Gastroesophageal sphincter (tissue), 4 donors: ENCODE measurements at places on chromosomes 6 and 20. TPM values are rescaled to one million over a fixed set of nuclear protein-coding genes. Genes with fewer than 3 reads are reported as not detected.

DNA sequence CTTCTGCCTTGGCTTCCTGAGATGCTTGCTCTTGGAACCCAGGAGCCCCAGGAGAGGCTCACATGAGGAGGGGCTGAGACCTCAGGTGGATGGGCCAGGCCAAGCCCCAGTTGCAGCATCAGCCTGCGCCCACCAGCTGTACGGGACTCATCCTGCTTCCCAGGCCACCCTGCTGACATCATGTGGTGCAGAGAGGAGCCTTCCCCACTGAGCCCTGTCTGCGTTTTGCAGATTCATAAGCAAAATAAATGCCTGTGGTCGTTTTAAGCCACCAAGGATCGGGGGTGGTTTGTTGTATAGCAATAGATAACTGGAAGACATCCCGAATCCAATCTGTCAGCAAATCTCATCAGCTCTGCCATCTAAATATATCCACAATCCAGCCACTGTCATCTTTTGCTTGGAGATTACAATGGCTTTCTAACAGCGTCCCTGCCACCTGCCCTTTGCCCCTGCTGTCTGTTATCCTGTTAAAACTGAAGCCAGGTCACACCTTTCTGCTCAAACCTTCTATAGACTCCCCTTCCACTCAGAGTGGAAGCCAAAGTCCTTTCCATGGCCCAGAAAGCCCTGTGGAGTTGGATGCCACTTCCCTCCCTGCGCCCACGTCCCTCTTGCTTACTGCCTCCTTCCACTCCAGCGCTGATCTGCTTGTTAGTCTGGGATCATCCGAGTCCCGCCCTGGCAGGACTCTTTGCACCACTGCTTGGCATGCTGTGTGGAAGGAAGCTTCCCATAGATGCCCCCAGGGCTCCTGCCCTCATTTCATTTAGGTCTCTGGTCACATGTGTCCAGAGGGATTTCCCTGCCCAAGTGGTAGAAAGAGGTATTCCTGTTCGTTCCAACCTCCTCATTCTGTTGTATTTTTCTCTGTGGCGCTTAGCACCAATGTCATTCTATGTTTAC is 24.0 kb upstream of the MLN start:
- ATAC-seq: no peak

The STMND1 gene
- not detected for total RNA-seq

The TRIM40 gene
- not detected for total RNA-seq

GRCh38 chr20:62567246-62568044 is 74.9 kb upstream of the SLCO4A1 start:
- no peak for ATAC-seq

- ATAC-seq: no peak
Measured at GRCh38 chr20:2431185-2431584, 39.4 kb downstream of the SNRPB start.

DNA sequence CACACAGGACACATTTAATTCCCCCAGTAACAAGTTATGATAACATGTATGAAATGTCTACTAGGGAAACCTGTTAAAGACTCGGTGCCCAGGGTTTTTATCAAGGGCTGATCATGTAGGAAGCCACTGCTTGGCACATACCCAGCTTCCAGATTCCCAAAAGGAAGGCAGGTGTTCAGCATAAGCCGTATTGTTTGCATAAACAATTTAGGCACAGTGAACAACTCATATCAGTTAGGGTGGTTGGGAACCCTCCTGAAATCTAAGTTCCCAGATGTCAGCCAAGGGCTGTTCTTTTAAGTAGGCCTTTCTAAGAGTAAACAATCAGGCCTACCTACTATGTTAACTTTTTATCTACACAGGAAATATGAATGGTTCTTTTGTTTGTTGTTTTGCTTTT is 74.1 kb downstream of the ASXL1 start:
- no peak for ATAC-seq

DNA sequence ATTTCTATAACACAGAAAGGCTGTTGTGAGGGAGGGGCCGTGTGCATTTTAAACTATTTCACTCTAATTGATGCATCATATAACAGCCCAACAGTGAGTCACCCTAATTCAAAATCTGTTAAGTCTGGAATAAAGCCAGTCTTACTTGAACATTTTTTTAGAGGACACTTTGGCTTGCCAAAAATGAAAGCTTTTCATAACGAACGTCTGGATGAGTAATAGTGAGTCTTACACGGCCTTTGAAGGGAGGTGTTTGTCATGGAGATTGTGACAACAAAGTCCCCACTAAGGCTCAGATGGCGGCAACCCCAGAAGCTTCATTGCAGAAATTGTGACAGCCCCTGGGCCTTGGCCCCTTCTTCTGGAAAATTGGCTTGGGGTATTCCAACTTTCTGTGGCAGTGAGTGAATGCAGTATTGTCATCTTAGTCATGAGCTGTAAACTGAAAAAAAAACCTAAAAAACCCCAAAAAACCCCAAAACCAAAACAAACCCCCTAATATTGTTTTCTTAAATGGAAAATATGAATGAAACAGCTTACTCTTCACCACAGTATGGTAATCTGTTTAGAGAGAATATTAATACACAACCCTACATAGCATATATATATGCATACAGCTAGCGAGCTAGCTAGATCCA is 92.6 kb upstream of the CLDN20 start:
- ATAC-seq: peak; percentile 82

DNA sequence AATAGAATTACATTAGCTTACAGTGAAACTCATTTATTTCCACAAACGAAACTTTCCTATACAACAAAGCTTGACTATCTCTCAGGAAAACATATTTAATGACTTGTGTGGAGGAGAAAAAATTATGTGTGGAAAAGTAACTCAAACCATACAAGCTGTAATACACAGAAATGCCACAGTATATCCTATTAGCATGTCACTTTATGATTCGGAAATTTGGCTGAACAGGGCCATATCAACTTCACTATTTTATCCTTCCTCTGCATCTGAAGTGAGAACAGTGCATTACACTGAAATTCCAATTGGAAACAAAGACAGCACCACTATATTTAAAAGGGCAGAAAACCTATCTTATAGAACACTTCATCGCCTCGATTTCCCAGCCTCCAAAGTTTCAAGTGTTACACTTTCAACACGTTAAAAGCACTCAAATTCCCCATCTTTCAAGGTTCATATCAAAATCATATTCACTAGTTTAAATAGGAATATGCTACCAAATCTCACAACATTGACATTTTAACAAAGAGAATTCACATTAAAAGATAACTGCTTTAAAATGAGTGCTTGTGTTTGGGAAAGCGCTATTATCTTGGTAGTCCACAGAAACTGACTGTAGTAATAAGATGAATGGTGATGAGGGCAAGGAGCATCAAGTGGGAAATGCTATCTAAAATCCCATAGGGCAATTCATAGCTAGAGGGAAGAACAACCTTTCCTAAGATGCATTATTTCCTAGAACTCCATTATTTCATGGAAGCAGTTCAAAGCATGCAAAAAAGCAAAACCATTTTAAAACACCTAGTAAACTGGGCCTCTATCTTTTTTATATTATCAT is 1.8 kb downstream of the REV3L start:
- no peak for ATAC-seq

- no peak for ATAC-seq
Measured at GRCh38 chr6:110296241-110297025, 61.7 kb downstream of the METTL24 start.

DNA sequence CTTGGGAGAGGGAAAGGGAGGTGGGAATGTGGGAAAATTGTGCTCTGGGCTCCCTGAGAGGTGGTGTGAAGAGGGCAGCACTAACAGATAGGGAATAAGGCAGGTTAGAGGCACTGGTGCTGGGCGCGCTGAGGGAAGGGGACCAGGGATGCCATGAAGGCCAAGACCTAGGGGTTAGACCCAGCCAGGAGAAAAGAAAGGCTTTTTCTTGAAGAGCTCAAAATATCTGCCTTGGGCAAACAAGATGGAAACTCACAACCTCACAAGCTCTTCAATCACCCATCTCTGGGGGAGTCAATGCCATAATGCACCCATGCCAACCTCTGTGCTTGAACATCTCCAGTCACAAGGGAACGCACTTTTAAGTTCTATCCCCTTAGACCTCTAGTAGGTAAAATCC is 363.6 kb upstream of the CHD6 start:
- no peak for ATAC-seq

GRCh38 chr6:130035211-130035610 is 16.8 kb downstream of the L3MBTL3 start:
- ATAC-seq: no peak

The MYMX gene
- total RNA-seq: not detected

DNA sequence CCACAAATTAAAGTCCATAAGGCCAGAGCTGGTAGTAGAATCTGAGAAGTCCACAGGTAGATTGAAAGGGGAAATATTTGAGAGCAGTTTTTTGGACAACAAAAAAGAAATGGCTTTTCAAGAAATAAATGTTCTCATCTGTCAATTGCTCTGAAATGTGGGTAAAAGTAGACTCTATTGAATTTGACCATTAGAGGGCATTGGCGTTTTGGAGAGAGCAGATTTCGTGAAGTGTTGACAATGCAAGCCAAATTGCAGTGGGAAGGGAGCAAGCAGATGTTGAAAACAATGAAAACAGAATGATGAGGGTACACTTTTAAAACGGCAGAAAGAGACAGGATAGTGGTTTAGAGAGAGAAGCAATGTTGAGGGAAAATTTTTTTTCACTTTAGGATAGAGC is 149.1 kb upstream of the FAM83B start:
- no peak for ATAC-seq

The RAB44 gene
- 1.6 TPM for total RNA-seq

DNA sequence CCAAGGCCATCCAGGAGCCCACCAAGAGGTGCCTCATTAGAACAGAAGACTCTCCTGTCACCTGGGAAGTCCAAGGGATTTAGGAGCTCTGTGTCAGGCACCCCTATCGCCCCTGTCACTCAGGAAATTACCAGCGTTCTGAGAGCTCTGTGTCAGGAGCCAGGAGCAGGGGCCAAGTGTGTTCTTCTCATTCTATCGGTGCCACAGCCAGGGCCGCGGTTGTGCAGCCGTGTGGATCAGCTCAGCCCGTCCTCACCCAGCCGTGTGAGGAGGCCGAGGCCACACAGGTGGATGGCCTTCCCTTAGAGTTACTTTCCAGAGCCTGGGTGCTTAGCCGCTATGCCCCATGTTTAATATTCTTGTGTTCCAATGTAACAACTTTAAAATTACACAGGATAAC is 9.8 kb downstream of the MTG2 start:
- ATAC-seq: no peak

DNA sequence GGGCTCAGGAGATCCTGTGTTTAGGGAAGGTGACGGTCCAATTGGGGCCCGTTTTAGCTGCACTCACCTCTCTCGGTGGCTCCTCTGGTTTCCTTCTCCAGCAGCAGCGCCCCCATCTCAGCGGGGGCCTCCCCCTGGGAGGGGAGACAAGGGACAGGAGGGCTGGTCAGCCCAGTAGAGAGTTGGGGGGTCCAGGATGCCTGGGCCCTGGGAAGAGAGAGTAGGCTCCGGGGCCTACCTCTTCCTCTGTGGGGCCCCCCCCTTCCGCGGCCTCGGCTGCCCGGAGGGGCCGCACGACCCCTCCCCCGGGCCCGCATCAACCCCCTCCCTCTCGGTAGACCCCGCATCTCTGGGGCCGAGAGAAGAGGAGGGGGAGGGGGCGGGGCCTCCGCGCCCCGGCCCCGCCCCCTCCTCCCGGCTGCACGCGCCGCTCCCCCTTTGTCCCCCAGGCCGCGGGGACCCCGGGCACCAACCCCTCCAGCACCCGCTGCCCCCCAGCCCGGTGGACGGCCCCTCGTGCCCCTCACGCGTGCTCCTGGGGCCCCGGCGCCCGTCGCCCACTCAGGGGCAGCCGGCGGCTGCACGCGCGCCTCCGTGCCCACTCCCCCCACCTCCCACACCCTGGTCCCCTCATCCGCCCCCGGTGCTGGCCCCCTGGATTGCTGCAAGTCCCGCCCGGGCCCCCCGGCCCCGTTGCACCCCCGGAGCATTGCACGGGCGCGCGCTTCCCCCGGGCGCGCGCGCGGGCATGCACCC is 464 bp downstream of the EHMT2 start:
- no peak for ATAC-seq

The EFCAB8 gene
- total RNA-seq: not detected

The FGD2 gene
- total RNA-seq: 11.6 TPM

- ATAC-seq: no peak
Measured at GRCh38 chr6:21159465-21159864, 434.1 kb upstream of the SOX4 start.
